Kidney capillary endothelial cell (primary cell): ENCODE measurements at places on chromosomes 1 and 21.
A peak's percentile ranks its signal among the peaks of the same experiment; 100 is the strongest.

DNA sequence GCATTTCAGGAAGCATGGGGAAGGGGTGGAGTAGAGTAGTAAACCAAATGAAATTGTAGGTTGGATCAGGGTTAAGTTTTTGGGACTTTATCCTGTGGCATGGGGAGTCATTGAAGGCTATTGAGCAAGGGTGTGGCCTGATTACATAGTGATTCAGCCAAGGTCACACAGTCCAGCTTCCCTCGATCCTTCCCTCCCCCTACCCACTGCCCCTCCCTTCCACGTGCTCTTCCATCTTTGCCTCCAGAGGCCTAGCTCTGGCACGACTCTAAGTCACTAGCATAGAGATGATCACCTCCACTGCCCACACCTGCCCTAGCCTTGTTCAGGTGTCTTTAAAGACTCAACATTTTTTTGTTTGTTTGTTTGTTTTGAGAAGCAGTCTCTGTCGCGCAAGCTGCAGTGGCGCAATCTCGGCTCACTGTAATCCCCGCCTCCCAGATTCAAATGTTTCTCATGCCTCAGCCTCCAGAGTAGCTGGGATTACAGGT is 37.2 kb upstream of the SLC9A1 start:
- DNase-seq, result no peak

GRCh38 chr21:43602266-43603232 is 56.7 kb downstream of the HSF2BP start:
- no peak for DNase-seq

DNA sequence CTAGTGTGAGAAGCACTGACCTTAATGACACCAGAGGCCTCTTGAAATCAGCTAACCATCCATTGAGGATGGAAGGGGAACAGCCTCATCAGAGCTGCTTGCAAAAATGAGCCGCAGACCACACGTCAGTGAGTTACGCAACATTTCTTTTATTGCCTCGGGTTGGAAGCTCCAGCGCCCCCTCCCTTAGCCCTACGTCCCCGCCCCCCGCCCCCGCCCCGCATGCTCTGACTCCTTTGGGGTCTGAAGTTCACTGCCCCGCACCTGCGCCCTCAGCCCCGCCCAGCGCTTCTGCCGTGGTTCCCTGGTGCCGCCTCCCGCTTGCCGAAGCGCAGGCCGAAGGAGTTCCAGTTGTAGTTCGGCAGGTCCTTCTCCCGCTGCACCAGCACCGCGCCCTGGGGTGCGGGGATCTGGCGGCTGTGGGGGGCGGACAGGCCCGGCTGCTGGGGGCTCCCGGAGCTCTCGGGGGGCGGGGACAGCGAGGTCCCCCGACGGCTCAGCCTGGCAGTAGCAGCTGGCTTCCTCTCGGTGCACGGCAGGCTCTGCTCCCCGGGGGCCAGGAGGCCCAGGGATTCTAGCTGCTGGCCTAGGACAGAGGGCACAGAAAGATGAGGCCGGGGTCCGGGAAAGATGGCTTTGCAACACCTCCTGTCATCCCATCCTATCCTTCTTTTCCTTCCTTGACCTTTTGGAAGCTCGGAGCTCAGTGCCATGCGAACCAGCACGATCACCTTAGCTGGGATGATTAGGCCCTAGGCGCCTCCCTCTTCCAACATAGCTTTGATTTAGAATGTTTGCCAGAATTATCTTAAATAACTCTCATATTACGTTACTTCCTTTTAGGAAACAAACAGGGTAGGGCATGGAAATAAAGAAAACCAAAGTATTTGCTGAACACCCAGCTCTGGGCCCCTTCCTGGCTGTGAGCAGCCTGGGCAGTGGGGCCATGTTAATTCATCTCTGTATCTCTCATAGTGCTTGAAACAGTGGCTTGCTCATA is 5.8 kb downstream of the KISS1 start:
- DNase-seq, result peak; percentile 62

GRCh38 chr1:223216531-223217205 is 73.6 kb upstream of the TLR5 start:
- DNase-seq, result no peak

GRCh38 chr1:50966991-50967390 is 3.1 kb upstream of the CDKN2C start:
- no peak for DNase-seq

DNA sequence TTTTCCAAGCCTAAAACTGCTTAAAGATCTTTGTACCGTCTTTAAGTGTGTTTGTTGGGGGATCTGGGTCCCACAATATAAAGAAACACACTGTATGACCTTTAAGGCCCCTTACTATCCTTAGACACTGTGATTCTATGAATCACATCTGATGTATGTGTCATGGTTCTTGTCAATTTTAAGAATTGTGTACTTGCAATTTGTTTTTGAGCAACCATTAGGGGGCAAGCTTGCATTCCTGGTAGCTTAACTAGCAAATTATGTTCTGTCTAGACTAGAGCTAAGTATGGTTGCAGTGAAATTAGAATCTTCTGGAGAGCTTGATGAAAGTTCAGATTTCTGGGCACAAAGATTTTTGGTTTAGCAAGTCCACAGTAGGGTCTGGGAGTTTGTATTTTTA is 219.5 kb downstream of the TPR start:
- peak; percentile 65 for DNase-seq

GRCh38 chr1:183761871-183762270 is 43.0 kb upstream of the RGL1 start:
- no peak for DNase-seq

- no peak for DNase-seq
Measured at GRCh38 chr1:239233626-239234025, 152.7 kb upstream of the CHRM3 start.
